ENCODE measurements at places on chromosomes 7 and 10.

- DNase-seq = peak; percentile 44
Measured at GRCh38 chr7:30906515-30907240, 5.0 kb upstream of the AQP1 start.

DNA sequence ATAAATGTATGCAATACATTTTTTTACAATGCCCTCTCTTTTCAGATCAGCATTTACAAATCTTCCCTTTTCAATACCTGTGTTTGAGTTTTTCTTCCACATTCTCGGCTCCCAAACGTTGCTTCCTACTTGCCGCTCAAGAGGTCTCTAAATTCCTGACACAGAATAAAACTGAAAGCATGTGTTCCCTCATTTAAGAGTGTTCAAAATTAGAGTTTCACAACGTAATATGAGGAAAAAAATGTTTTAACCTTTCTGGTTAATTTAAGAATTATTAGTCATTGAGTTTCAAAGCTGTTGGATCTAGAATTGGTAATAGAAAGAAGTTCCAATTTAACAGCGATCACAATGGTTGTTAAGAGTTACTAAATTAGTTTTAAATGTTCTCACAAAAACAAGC, 100.4 kb downstream of the ARID5B start:
- DNase-seq = no peak

GRCh38 chr10:19977097-19977521, 160.9 kb downstream of the PLXDC2 start:
- no peak for DNase-seq

- no peak for DNase-seq
Measured at GRCh38 chr7:113402482-113402881, 284.1 kb upstream of the SMIM30 start.

DNA sequence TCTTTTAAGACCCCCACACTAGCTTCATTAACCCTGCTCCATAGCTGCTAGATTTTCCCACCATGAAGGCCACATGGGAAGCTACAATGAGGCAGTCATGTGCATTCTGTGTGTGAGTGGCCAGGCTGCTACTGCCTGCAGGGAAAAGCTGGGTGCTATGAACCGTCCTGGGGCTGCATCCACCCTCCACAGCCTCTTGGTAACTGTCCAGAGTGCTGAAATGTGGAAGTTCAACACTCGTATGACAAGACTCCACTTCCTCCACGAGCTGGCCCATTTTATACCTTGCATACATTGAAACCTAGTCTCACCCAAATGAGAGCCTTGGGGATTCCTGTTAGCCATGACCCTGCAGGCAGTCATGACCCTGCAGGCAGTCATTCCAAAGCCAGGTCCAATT, 59.4 kb downstream of the CUZD1 start:
- peak; percentile 0 for DNase-seq

DNA sequence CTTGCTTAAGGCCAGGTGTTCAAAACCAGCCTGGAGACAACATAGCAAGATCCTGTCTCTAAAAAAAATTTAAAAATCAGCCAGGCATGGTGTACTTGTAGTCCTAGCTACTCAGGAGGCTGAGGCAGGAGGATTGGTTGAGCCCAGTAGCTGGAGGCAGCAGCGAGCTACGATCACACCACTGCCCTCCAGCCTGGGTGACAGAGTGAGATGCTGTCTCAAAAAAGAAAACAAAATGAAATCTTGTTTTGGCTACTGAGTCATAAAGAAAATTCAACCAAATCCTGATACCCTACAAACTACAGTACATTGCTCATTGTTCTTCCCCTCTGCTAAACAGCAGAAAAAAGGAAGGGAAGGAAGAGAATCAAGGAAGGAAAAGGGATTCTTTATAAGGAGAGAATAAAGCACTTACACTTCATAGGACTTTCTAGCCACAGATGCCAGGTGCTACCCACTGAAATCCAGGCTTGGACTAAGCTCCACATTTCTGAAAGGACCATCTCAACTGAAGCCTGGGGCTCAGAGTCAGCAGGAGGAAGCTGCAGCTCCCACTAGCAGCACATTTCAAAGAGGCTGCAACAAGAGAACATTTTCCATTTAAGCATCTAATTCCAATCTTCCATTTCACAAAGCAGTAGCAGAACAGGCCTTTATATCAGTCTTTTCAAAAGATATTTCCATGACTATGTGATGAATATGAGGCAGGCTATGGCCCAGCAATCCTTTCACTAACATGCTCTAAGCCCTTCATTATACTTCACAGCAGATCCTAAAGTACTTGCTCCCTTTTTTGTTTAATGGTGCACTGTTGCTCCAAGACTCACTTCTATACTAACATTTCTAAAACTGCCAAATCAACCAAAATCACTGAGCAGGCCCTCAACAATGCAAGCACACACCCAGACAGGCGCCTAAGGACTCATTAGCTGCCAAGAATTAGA, 13.5 kb downstream of the TNPO3 start:
- DNase-seq = no peak

DNA sequence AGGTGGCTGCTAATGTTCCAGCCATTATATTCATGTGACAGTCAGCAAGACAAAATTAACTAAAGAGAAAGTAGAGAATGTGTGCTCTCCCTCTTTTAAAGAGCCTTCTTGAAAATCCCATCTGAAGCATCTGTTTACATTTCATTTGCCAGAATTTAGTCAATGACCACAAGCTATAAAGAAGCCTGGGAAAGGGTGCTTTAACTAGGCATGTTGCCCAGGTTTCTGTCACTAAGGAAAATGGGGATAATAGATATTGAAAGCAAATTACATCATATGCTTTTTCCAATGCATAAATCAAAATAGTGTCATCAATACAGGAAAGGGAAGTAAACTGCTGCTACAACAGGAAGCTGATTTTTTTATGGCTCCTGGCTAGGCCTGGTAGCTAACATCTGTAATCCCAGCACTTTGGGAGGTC, 67.7 kb downstream of the ELAPOR2 start:
- DNase-seq = peak; percentile 28

DNA sequence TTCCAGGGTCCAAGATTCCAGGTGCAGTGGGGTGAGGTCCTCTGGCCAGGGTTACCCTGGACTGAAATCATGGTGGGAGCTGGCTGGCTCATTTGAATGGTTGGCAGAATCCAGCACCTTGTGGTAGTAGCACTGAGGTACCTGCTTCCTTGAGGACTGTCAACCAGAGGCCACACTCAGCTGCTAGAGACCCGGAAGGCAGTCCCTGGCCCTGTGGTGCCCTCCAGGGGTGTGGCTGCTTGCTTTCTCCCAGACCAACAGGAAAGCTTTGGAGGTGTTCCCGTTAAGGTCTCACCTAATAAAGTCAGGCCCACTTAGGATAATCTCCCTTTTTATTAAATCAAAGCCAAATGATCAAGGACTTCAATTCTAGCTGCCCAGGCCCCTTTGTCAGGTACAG, 107.7 kb upstream of the GDF10 start:
- DNase-seq = no peak

- DNase-seq = no peak
Measured at GRCh38 chr7:26663874-26664273, 200.5 kb downstream of the SKAP2 start.

DNA sequence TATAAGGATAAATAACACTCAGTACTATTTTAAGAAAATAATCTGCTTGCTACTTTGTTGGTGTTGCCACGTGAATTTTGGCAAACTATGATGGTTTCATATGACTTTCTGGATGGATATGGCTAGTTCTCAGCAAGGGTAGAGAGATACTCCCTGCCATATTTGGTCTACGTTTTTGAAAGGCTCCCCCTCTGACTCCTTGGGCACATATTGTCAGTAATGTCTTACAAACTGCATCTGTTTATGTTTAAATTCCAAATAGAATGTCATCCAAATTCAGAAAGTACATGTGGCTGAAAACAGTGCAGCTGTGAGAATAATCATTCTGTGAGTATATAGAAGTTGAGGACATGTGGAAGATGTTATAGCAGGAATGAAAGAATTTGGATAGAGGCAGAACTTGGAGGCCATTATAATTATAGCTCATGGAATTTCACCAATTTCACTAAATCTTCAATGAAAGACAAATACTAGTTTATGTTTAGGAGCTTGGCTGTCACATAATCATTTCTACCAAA, 107.8 kb downstream of the SRI start:
- DNase-seq = no peak

DNA sequence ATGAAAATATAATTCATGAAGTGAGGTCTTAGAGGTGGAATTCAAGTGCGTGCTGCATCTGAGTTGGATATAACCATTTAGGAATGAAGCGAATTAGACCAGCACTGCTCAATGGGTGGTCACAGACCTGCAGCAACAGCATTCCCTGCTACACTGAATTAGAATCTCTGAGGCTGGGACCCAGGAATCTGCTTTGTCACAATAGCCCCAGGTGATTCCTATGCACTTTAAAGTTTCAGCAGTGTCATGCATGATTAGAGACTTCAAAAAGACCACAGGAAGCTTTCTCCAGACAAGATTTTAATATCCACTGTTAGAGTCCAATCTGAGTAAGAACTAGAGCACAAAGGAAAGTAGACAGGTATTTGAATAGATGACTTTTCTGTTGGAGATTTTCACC, 352.8 kb upstream of the VSTM2A start:
- DNase-seq = no peak

GRCh38 chr7:112770051-112770450, 20.1 kb downstream of the TMEM168 start:
- no peak for DNase-seq

DNA sequence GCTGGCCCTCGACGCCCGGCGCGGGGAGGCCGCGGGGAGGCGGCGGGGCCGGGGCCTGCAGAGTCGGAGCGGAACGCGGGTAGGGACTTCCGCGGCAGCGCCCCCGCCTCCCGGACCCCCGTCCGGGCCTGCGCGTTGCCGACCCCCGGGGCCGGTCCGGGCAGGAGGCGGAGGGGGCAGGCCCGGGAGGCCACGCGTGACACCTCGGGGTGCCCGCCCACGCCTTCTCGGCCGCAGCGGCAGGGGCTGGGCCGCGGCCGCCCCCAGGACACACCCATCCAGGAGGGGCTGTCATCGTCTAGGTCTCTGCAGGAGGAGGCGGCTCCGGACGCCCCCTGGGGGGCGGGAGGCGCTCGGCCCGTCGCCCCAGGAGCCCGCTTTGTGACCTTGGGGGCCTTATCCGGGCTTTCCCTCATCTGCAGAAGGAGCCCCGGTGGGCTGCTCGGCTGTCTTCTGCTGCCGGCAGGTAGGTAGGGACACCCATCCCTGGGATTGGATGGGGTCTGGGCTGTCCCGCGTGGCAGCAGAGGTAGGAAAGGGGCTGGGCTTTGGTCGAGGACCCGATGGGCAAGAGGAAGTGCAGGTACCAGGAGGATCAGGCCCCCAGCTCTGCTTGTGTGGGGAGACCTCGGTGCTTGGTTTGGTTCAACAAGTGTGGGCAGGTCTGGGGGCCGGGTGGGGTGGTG, 569 bp downstream of the ZNF316 start:
- DNase-seq = no peak

- no peak for DNase-seq
Measured at GRCh38 chr7:141356161-141356560, 195.0 kb upstream of the AGK start.

DNA sequence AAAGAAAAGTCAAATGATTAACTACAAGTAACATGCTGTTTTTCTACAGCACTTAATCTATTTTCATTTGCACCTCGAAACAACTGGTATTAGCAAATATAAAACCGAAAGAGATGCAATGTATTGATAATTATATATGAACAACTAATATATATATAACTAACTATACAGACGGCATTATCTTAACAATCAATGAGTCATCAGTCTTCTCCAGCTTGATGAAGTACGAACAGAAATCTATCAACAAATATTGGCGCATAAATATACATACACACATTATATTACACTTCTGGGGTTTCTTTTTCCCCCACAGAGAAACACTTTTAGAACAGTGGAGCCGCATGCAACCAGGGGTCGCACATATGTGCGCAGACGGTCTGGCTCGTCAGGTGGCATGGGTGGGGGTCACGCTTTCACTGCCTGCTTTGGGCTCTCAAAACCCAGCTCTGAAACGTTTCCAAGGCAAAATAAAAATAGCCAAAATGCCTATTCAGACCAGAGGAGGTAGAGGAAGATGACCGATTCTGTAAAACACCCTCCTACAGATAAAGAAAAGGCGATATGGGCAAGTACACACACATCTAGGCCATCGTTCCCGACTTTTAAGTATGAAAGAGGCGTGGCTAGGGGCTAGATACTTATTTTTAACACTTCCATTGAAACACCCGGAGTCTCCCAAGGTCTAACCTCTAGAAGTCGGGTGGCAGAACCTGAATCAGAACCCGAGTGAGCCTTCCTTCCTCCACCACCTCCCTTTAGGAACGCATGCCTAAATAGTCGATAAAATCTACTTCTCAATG, 1.7 kb downstream of the ARHGAP12 start:
- DNase-seq = no peak

All from GM04504 (cell line).